Hematopoietic multipotent progenitor cell treated with erythropoietin and hydrocortisone succinate and interleukin-3 and kit ligand, for 17 days (in vitro differentiated cells): ENCODE measurements at places on chromosomes 4 and X.
A peak's percentile ranks its signal among the peaks of the same experiment; 100 is the strongest.

DNA sequence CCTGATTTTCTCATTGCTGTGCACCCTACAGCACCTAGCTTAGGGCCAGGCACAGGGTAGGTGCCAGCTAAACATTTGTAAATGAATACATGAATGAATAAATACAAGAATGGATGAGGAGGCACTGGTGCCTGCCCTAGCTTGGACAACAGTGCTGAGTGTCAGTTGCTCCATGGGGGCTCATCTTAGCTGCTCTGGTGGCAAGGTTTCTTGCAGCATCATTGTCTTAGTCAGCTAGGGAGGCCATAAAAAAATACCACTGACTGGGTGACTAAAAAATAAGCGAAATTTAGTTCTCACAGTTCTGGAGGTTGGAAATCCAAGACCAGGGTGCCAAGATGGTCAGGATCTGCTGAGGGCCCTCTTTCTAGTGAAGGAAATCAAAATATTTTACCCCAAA, 31.2 kb downstream of the TMEM31 start:
- no peak for DNase-seq

- DNase-seq: no peak
These were observed 125.1 kb downstream of the ARX start for GRCh38 chrX:24890677-24891076.

DNA sequence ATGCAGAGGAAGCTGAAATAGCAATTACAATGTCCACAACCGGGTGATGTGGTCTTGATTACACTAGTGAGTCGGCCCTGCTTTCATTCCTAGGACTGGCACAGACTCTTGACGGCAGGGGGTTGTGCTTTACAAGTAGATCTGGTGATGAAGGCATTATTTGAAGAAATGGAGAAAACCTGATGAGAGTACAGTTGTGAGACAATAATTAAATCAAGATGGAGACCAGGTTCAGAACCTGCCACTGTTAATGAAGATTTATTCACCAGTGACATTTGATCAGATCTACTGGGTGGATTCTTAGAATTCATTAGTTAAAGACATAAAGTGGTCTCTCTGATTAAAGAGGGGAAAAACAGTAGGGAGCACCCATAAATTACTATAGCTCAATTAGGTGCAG, 747.2 kb downstream of the STPG2 start:
- DNase-seq: no peak

DNA sequence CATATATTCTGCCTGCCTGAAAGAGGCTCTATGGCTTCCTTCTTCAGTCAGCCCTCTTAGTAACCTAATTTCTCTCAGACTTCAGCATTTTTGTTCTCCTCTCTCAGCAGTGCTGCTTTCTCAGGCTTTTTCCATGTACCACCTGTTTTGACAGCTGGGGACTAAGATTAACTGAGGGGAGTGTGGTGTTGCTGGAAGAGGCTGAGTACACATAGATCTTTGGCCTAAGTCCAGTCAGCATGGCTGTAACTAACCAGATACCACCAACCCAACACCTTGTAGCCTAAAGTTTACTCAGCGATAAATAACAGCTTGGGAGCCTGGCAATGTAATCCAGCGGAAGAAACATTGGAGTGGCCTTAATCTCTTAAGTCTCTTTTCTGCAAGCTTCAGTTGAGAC, 85.5 kb downstream of the RTL3 start:
- DNase-seq: no peak

GRCh38 chrX:74249963-74250362, 54.0 kb upstream of the ZCCHC13 start:
- peak; percentile 35 for DNase-seq

- no peak for DNase-seq
These were observed 109.2 kb upstream of the OTUD4 start for GRCh38 chr4:145289403-145290076.
